ENCODE measurements at places on chromosomes 7 and 10.

DNA sequence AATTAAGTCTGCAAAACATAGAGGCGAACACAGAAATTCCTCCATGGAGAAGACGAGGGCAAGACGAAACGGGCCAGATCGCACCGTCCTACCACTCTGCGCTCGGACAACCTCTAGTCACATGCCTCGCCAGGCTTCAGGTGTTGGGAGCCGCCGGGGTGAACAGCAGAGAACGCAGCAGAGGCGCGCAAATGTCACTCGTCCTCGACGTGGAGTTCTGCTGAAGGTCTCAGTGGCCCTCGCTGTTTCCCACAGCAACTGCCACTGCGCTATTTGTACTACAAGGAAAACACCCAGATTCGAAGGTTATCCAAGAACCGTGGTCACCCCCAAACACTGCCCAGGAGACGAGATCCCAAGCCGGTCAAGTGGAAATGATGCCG lies 9.2 kb downstream of the CTBP2 start:
- DNase-seq = no peak

DNA sequence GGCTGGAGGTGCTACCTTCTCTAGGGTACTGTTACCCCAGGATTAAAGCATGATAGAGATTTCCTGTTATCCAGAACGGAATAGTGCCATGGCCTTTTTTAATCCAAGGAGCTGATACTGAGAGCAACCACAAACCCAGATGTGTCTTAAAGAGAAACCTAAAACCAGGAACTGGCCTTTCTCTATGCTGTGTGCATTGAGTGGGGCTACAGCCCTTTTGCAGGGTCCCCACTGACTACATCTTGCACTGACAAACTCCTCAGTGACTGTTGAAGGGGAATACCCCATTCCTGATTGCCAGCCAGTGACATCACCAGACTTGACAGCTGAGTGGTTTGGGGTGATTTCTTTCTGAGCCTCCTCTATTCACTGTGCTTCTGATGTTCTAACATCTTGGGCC lies 81.9 kb upstream of the CAPZA2 start:
- no peak for DNase-seq

DNA sequence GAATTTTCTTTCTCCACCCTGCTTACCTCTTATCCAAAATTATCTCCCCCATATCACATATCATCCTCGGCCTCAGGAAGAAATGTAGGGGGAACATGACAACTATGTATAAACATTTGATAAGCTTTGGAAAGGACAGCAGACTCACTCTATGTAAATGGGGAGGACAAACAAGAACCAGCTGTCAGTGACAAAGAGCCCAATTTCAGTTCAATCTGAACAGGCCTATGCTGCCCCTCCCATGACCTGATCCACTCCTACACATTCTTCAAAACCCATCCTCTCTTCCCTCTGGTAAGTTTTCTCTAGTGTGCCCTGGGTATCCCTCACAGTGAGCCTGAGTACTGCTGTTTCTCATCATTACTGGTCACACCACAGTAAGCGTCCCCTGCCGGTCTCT lies 20.8 kb downstream of the FZD9 start:
- DNase-seq = no peak

DNA sequence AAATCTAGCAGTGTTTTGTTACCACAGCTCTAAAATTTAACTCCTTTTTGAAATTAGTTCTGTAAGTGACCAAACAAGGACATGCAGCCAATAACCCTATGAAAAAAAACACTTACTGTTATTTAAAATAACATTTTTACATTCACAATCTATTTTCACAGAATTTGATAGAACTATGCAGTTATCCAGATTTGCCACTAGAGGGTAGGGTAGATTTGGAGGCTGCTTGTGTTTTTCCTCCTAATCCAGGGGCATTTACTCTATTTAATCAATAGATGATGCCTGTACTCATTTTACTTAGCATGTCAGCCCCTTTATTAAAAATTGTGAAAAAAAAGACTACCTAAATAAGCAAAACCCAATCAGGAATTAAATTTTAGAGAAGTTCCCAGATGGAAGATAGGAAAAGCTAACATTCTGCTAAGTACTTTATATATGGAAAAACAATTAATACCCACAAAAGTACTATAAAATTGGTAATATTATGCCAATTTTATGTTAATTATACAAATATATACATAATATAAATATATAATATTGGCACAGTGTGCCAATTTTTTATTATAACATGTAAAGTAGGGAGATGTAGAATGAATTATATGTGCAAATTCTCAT lies 18.1 kb upstream of the LIPK start:
- DNase-seq = peak; percentile 16

DNA sequence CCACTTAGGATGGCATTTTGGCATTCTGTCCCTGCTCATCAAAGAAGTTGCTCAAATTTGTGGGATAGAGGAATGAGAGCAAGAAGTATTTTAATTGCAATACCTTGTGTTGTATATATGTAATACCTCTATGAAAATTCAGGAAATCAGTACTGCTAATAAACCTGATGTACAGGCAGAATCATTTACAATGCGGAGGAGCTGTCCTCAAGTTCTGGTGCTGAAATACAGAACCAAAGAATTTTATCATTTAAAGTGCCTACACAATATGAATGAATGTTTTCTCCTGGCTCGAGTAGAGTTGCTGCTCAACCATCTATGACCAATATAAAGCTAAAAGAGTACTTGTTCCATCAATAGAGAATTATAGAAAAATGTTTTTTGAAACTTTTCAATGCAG lies 305.8 kb downstream of the PLXNA4 start:
- DNase-seq = peak; percentile 18

- no peak for DNase-seq
Observed at GRCh38 chr10:71242622-71243009, 30.2 kb downstream of the UNC5B start.

GRCh38 chr10:10630782-10631181 lies 386.9 kb upstream of the CELF2 start:
- DNase-seq = no peak

GRCh38 chr7:6057316-6058129 lies 26.3 kb downstream of the ANKRD61 start:
- DNase-seq = no peak

DNA sequence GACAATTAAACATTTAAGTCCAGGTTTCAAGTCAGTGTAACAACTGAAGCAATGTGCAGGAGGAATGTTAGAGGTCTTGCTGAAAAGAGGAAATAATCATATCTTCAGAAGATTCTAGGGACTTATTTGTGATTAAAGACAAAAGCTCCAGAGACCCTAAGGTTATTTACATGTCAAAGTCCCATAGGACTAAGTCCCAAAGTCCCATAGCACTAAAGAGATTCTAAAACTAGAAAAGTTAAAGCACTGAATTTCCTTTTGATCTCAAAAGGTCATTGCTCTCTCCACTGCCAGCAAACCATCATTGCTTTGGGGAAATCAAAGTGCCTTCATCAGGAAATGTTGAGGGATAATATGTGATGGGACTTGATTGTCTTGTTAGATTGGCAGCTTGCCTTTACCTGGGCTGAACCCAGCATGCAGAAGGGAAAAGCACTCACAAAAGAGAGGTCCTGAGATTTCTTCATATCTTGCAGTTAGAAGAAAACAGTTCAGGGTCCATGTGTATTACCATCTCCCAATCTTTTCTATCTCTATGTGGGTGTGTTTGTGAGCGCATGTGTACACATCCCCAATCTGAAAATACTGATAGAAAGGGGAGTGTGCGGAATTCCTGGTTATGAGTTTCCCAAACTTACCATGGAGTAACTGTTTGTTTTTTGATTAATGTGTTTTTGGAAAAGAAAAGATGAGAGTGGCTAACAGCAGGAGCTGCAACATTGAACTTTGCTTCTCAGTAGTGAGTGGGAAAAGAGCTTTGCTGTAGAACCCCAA lies 21.8 kb downstream of the NUDT13 start:
- DNase-seq = no peak

DNA sequence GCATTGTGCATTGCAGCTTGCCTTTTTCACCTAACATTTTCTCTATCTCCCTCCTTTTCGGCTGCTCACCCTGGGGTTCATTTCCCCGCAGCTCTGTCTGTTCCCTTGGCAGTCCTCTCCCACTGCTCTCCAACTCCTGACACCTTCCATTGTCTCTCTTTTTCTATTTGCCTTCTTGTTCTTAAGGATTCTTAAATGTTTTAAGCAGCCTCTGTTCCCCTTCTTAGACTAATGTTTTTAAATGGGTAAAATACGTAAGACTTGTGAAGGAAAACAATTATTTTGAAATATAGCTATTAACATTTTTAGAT lies 19.4 kb downstream of the BMPR1A start:
- DNase-seq = no peak

DNA sequence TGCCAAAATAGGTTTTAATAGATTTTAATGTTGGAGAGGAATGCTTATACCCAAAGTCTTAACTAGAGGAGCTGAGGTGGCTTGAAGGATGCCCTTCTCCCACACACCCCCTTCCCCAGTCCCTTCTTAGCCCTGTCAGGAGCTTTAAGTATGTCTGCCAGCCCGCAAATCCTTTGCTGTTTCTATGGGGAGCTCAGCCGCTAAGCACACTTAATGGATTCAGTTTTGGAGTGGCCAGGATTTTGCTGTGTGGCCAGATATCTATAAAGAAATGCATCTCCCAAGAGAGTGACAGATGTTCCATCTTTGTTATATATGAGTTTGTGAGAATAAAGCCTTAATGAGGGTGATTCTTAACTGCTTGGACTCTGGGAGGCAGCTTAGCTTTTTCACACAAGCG lies 152.9 kb upstream of the ZNF32 start:
- DNase-seq = no peak

- DNase-seq = no peak
Observed at GRCh38 chr10:105605104-105605503, 964.0 kb downstream of the SORCS3 start.

DNA sequence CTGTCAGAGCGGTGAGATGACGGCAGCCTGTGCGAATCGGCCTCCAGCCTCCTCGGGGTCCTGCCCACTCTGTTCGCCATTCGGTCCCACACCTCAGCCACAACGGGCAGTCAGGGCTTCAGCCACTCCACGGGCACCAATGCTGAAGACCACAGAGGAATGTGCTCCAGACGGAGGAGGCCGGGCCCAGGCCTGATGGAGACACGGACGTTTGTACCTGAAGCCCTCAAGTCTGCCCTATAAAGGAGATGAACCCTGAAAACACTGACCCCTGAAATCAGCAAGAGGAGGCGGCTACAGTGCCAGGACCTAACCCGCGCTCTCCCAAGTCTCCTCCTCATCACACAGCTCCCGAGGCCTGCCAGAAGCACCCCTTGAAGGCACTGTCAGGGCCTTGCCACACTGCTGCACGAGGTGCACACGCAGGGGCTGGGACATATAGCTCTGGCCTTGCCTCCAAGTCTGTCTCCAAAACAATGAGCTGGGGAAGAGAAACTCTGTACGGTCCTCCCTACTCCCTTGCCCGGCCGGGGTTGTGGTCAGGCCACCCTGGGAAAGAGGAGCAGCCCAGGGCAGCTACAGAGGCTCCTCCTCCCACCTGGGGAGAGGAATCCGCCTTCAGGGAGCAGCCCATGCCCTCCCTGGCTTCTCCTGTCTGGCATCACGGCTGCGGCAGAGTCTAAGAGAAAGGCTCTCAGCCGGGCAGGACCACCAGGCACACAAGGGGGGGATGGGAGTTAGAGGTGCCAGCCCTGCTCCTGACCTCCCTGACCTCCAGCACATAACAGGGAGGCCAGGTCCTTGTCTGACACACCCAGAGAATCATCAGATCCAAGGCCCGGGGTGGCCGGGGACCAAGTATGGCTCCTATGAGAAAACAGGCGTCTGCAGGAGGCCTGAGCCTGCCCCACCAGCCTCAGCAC lies 310.1 kb downstream of the PTPRN2 start:
- DNase-seq = no peak

- peak; percentile 71 for DNase-seq
Observed at GRCh38 chr7:101017064-101017777, 2.7 kb upstream of the MUC17 start.

- no peak for DNase-seq
Observed at GRCh38 chr7:115838829-115839228, 191.7 kb downstream of the TFEC start.

DNA sequence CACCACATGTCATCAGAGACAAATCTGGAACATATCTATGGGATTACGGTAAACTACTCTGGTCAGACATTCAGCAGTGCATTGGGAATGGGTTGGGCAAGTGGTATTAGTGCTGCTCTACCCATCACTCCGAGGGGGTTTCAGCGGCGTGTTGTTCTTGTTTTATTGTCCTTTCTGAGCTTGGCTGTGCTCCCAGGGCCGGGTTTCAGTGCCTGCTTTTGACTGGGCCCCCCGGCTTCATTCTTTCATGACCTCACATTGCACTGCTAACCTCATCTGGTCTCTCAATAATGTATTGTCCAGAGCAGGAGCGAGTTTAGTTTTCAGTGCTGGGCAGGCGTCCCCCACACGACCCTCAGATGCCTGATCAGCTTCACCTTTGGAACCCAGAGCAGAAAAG lies 364.6 kb downstream of the PAXIP1 start:
- DNase-seq = no peak
